Activated T-cell treated with anti-CD3 and anti-CD28 coated beads for 48 hours (primary cell): ENCODE measurements at places on chromosomes 11 and 22.

DNA sequence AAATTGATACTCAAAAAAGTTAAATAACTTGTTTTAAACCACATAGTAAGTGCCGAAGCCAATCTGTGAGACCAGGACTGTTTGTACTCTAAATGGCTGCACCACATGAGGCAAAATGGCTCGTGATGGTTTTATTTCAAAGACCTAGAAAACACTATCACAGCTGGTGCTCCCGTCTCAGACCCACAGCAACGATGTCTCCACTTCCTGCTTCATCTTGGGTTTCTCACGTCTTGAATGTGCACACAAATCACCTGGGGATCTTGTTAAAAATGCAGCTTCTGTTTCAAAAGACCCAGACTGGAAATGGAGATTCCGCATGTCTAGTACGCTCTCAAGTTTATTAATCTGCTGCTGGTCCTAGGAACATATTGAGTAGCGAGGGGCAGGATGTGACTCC, 1.2 kb downstream of the CD3E start:
- no peak for DNase-seq

DNA sequence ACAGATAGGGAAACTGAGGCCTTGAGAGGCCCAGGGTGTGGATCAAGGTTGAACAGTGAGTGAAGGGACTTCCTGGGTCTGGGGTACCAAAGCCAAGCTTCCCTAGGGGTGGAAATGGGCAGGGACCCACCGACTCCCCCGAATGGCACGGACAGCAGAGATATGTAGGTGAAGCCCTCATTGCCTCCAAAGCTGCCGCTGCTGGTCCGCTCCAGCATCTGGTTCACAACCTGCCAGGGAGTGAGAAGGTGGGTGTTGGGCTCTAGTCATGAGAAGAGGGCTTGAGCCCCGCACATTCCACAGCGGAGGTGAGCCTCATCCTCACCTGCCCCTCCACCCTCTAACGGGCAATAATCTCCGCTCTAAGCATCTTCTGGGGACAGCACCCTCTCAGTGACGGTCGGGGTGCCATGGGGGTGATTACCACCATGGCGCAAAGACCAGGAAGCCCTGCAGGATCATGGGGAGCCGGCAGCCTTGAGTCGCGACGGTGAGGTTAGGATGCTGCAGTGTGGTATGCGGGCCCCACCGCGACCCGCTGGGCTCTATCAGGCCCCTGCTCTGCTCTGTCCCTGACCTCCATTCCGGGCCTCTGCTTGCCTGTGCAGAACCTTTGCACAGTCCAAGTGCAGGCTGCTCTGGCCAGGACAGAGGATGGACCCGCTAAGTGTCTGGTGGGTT, 10.8 kb downstream of the ALDH3B2 start:
- no peak for DNase-seq

DNA sequence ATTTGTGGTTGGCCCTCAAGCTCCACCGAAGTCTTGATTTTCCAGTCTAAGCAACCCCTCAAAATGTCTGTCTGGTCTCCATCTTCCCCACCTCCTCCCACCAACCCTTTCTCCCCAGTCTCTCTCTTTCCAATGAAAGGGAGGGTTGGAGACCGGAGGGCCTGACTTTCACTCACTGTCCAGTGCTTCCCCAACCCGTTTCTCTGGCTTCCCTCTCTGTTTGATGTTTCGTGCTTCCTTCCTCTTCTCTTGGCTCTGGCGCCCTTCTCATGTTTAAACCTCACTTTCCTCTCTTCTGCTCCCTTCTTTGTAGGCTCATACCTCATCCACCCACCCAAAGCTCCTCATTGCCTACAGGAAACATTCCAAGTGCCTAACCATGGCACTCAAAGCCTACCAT, 11.1 kb upstream of the VPS37C start:
- DNase-seq, result no peak

DNA sequence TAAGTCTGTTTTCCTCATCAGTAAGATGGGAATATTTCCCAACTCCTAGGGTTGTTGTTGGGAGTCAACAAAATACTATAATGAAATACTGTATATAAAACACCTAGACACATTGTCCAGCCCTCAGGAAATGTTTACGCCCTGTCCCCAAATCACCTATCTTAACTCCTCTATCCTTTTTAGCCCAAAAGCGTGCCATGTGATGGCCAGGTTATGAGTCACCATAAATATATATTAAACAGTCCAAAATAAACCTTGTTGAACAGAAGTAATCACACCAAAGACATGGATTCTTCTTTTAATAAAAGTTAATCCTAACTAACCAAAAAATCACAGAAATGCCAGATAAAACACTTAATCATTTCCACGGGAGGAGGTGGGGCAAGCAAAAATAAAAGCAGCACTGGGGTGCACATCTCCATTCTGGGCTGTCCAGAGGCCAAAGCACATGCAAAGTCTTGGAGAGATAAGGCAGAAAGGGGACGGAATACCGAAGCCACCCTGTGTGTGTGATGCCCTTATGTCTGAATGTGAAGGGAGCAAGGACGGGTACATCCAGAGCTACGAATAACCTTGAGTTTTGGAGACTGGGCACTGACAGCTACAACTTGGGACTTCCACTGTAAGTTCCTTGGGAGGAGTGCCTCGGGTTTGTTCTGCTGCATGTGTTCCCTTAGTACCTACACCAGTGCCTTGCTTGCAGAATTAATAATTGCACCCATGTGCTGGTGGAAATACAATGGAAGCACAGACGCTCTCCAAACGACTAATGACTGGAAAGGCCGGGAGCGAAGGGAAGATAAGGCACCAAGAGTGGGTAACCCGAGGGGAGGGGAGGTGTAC, 1.1 kb downstream of the OSBP start:
- DNase-seq, result no peak

GRCh38 chr11:86247608-86248007, 3.1 kb downstream of the EED start:
- DNase-seq, result no peak

GRCh38 chr22:20794650-20795413, 20.9 kb downstream of the SERPIND1 start:
- DNase-seq, result no peak

DNA sequence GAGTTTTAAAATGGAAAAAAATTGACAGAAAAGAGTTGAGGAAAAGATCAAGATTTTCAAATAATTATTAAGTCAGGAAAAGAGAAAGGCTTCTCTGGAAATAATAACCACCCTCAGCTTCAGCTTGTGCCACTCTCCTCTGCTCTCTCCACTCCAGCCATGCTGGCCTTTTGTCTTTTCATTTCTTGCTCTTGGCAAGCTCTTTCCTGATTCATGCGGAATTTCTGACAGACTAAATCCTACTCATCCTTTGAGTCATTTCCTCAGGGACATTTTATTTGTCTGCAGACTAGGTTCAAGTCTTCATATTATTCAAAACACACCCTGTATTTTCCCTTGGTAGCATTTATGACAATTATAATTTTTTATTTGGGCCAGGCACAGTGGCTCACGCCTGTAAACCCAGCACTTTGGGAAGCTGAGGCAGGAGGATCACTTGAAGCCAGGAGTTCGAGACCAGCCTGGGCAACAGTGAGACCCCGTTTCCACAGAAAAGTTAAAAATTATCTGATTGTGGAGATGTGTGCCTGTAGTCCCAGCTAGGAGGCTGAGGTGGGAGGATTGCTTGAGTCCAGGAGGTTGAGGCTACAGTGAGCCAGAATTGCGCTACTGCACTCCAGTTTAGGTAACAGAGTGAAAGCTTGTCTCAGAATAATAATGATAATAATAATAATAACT, 7.8 kb upstream of the P4HA3 start:
- no peak for DNase-seq

- no peak for DNase-seq
Observed at GRCh38 chr11:29029452-29029851, 921.3 kb downstream of the METTL15 start.
